ENCODE measurements at places on chromosomes 12 and 14.

DNA sequence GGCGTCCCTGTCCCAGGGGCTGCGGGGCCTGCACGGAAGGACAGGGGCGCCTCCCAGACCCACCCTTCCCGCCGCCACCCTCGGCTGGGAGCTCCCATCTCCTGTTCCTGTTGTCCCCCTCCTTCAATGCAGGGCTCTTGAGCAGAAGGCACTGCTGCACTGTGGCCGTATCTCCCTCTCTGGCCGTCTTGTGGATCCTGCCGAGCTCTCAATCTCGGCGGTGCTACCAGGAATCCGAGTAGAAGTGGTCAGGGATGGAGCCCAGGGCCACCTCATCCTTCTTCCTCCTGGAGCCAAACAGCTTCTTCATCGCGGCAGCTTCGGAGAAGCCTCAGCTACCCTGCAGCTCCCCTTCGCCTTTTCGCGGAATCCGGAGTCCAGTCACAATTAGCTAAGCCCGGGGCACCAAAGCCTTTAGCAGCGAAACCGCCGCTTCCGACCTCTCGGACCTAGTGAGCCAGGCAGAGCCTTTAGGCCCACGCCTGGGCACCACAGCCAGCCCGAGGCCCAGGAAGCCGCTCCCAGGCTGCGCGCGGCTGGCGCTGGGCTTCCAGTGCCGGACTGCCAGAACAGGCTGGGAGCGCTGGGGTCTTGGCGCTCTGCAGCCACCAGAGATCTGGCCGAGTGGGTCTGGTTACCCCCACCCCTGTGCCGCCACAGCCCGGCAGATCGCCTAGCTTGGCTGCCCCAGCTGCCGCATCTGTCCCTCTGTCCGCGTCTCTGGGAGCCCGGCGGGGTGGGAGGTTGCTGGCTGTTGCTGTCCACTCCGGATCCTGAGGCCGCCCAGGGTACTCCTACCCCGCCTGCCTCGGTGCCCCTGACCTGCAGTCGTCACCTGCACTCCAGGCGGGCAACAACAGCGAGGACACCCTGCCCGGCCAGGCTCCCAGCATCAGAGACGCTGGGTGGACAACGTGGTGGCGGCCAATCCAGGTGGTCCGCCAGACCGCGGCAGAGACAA lies 69.1 kb downstream of the ASCL4 start:
- no peak for DNase-seq

DNA sequence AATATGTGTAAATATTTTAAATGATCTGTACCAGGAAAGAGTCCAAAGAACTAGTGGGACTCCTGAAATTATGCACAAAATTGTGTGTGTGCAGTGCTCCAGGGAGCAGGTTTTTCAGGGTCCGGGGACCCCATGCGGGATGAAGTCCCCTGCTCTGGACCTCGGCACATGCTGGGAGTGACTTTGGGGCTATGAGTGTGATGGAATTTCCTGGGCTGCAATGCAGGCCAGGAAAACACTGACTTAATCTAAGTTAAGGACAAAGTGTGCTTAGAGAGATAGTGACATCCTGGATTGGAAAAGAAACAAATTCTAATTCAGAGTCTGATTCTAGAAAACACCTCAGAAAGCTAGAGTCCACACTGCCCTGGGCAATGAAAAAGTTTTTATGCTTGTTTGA lies 6.2 kb upstream of the MYH6 start:
- no peak for DNase-seq

GRCh38 chr12:65603438-65604351 lies 220.6 kb upstream of the HMGA2 start:
- DNase-seq: no peak

DNA sequence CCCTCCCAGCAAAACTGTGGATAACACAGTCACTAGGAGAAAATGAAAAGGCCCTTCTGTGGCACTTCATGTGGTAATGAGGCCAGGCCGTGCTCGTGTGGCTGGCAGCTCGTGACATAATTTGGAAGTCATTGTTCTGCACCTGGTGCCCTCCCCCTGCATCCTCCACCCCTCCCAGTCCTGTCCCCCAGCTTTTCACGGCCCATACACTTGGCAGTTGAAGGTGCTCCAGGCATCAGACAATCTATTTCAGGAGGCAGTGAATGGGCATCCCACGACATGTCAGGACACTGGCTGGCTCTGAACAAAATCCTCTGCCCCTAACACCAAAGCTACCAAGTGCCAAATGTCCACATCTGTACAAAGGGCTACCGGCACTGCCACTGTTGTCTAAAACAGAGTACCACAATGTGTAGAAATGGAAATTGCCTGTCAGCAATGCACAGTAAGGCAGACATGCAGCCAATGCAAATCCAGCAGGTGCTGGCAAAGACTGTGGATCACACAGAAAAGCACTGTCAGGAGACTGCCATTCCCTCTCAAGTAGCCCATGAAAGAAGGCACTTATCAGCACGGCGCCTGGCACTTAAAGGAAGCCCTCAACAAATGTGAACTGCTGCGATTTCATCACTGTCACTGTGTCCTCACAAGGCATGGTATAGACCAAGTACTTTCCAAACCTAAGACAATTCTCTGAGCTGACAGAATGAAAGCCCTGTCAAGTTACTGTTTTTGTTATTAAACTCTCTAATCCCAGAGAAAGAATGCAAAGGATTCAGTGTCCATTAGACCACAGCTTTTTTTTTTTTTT lies 39.1 kb downstream of the CORO1C start:
- DNase-seq: peak; percentile 85

- DNase-seq: peak; percentile 17
These were observed 31.8 kb upstream of the OR10A7 start for GRCh38 chr12:55188974-55189556.

GRCh38 chr12:101951002-101951670 lies 73.8 kb downstream of the DRAM1 start:
- DNase-seq: no peak

DNA sequence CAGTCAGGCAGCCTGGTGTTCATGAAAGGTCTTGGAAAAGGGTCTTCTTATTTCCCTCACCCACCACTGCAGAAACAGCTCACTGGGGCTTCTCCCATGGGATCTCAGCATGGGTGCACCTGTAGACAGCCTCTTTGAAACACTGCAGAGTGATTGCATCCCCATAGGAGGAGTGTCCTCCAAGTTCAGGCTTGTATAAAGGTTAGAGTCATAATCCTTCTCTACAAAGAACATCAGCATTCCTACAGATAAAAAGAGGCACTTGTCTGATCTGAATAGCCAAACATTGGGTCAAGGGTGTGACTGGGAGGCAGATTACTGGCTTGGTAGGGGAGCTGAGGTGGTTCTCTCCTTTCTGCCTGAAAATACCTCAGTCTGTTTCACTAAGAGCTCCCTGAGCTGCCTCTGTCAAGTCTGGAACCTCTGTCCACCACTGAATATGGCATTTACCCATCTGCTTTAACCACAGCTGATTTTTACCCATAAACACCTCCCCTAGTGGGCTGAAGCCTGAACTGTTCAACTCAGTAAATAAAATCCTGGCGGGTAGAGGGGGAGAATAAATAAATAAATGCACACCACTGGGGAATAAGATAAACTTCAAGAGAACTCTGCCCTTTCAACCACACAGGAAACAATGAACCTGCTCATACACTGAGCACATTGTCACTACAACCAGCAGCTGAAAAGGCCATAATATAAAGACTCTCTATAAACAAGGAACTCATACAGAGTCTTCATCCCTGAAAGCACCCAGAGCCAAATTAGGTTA lies 120.7 kb upstream of the SCAF11 start:
- no peak for DNase-seq

GRCh38 chr12:131390412-131391334 lies 320.2 kb upstream of the SFSWAP start:
- DNase-seq: peak; percentile 46

DNA sequence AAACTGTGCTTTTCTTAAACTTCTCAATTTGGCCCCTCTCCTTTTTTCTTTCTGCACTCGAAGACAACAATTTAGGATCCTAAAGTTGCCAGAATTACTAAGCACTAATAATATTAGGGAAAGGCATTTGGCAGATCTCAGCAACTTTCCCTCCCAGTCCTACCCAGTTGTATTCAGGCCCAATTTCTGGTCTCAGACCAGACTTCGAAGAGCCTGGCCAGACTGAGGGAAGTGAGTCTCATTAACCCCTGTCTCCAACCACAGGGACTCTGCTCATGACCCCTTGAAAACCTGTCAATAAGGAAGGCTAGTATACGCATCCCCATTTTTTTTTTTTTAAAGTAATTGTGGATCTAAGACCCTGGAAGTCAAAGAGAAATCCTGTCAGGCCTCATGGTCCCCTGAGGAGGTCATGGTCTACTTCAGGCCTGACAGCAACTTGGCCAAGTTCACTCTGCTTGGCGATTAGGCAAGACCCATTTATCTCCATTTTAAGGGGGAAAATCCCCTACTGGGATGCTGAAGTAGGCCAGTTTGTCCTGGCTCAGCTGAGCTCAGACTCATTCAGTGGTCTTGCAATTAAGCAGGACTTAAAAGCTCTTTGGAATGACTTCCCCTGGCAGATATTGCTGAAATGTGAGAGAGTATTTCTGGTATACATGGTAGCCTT lies 521.0 kb downstream of the FUT8 start:
- DNase-seq: no peak

DNA sequence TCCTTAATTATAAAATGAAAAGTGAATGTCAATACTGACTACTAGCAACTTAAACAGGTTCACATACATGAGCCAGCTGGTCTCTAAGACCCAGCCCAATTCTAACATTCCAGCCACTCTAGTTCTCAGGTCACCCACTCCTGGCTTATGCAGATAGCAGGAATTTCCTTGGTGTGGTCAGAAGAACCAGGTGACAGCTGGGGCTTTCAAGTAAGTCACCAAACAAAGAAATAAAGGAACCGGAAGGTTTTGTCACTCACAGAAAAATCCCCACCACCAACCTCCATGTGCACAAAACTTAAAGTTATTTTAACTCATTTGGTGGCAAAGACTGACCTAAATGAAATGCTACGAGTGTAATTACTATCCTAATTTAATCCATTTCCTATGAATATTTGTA lies 129.6 kb upstream of the CDKN3 start:
- DNase-seq: no peak

- DNase-seq: no peak
These were observed 234.9 kb upstream of the PLEKHG7 start for GRCh38 chr12:92467886-92468285.

DNA sequence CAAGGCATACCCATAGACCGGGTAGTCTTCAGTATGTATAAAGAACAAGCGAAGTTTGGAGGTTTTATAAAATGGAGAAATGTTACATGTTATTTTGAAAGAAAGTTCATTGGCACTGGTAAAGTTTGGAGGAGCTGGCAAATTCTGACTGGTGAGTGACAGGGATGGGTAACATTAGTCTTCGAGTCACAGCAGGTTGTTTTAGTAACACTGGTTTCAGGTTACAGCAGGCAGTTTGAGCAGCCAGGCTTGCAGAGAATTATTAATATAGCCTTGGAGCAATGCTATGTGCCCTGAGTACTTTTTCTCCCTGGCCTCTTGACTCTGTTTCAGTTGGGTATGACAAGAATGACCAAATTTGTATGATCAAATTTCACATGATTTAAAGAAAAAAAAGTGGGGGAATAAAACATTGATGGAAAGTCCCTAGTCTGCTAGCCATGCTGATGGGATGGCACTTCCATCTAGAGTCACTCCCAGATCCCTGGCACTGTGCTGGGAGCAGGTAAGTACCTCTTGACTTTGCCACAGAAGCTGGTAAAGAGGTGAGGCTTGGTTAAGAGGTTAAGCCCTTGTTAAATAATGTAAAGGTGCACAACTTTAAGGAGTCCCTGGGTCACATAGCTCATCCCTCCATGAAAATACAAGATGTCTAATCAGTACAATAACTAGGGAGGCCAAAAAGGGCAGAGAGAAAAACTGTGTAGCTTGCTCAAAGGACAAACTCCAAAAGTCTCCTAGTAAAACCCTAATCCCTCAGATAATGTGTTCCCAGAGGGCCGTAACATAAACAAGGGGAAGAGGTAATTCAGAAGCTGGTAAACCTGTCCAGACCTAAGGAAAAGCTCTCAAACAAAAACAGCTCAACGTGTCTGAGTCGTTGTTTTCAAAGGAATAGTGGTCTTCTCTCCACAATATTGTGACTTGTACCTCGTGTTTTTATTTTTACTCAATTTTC lies 12.7 kb upstream of the SVOP start:
- DNase-seq: no peak

DNA sequence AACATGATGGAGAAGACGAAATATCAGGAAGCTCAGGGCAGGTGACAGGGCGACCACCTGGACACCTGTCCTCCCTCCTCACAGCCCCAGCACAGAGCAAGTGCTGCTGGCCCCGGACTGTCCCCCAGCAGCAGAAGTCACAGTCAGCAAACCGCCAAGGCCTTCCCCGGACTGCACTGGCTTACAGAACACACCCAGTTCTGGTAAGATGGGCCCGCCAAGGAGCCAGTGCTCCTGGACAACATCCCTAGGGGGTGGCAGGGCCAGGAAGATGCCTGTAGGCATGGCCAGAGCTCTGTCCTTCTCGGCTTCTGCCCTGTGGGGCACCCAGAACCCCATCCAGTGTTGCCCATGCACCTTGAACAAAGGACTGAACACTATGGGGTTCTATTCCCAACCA lies 77.9 kb downstream of the BCL11B start:
- DNase-seq: no peak

GRCh38 chr14:101461891-101462290 lies 99.4 kb upstream of the DIO3 start:
- DNase-seq: no peak

GRCh38 chr12:2653461-2653965 lies 141.3 kb upstream of the FKBP4 start:
- no peak for DNase-seq

- no peak for DNase-seq
These were observed 58.0 kb upstream of the PARP11 start for GRCh38 chr12:3931206-3931605.

DNA sequence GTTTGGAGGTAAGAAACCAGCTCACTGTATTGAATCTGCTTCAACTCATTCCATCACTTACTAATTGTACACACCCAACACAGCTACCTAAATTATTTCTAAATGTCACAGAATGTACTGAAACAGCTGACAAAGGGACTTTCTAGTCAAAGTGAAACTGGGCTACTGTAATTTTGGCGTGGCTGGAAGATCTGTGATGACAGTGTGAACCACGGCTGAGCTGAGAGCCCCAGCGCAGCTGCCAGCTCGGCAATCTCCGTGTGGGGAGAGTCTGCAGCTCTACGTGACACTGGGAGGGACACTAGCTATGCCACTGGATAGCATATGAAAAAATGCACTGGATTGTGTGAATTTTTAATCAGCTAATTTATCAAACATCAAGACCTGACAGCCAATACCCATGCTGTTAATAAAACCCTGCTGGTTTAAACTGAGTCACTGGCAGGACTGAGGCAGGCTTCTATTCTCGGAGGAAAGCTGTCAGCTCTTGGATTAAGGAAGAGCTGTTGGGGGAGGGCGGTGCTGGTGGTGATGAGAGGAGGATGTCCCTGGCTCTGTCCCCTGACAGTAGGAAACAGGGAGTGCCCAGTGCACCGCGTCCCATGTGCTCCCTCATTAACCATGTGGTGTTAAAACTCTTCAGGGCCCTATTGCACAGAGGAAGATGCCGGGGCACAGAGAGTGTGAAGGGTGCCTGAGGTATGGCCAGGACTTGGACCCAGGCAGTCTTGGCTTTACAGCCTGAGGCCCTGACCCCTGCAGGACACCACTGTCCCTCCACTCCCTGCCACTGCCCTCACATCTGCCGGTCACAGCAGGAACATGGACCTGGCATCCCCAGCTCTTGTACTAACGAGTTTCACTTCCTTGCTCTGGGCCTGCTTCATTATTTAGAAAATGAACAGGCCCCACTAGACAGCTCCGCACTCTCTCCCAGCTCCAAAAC lies 13.3 kb downstream of the SLC15A4 start:
- DNase-seq: peak; percentile 50

- no peak for DNase-seq
These were observed 60.3 kb downstream of the AVPR1A start for GRCh38 chr12:63090716-63091115.

GRCh38 chr12:115771065-115771464 lies 506.4 kb downstream of the MED13L start:
- no peak for DNase-seq

Measured in amygdala (tissue), 56 donors.